ENCODE measurements at places on chromosomes 16 and 17.

DNA sequence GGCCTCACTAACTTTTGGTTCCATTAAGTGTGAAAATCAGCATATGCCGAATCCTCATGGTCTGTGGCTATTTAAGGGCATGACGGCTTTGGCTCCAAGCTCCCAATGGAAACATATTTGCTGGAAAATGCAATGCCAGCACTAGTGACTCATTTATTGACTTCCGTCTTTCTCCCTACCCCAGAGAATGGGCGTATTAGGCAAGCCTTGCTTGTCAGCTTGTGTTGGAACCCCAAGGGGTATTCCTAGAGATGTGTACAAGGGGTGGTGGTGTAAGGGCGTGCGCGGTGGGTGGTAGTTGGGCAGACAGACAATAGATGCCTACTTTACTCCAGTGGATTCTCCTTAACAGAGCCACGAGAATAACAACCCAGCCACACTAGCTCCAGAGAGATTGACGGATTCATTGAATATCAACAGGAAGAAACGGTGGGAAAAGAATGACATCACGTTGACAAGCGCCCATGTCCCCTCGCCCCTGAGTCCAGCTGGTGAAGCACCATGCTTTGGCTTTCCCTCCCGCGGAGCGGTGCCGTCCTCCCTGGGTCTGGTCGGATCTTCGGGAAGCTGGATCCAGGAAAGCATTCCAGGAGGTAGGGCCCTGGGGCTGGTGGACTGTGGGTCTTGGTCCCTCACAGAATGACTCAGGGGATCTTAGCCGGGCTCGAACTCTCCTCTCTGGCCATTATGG is 10.3 kb downstream of the CD300LB start:
- no peak for DNase-seq

- no peak for DNase-seq
These were observed 87.8 kb downstream of the MARCHF10 start for GRCh38 chr17:62720126-62720850.

- DNase-seq: no peak
These were observed 115.3 kb upstream of the SOX9 start for GRCh38 chr17:72005332-72006163.

GRCh38 chr17:73516431-73516830 is 127.8 kb downstream of the SDK2 start:
- no peak for DNase-seq

DNA sequence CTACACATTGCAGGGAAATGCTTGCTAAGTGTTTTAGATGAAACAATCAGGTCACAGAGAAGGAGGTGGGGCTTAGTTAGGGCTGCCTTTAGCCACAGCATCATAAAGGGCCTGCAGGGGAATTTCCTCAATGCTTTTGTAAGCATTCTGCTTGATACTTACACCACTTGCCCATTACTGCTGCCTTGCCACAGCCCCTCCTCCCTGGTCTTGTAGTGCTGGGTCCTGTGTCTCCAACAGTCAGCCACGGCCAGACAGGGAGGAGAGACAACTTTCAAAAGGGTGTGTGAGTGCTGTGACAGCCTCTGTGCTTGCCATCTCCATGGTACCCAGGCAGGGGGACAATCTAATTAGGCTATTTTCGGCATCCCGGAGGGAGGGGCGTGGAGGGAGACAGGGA is 111.2 kb downstream of the SHISA9 start:
- DNase-seq: no peak

DNA sequence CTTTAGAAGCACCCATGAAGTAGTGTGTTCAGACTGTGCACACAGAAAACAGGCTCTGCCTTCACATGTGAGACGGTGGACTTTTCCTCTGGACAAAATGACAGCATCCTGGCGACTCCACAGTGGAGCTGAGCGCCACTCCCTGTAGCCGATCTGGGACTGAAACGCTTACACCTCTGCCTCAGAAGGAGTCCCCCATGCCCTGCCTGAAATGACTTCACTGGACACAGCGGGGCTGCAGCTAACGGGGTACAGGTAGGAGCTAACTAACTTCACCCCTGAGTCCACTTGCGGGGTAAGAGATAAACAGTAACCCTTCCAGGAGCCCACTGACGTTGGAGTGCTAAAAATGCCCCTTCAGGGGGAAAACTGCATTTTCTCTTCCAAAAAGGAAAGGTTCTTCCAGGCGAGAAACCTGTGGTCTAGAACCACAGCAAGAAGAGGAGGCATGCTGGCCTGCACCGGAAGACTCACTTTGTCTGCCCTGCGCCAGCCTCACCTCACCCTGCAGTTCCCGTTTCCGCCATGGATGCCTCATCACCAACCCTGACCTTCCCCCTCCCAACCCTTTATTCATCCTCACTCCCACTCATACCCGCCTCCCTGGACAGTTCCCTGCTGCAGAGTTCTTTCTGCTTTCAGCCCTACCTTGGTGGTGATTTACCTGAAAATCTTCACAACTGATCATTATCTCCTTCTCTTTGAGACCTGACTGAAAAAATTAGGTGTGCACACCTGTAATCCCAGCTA is 19.4 kb upstream of the ENDOV start:
- no peak for DNase-seq

GRCh38 chr16:85328676-85329058 is 216.4 kb upstream of the CIBAR2 start:
- peak; percentile 41 for DNase-seq

Data from BE2C (cell line).